ENCODE measurements at places on chromosomes 7 and 10.

DNA sequence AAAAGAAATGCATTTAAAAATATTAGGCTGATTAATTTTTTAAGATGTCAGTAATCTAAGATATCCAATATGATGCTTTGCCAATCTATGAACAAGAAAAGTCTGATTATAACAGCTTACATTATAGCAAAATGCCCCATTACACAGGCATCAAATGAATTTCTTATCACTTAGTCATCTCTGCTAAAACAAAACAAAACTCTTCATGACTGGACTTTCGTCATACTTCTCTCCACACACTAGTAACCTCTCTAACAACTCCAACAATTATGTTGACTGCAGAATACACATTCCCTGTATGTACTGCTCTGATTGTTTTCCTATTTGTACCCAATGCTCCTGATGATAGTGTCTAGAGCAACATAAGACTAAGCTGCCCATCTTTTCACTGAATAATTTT lies 3.8 kb upstream of the MKI67 start:
- no peak for DNase-seq

DNA sequence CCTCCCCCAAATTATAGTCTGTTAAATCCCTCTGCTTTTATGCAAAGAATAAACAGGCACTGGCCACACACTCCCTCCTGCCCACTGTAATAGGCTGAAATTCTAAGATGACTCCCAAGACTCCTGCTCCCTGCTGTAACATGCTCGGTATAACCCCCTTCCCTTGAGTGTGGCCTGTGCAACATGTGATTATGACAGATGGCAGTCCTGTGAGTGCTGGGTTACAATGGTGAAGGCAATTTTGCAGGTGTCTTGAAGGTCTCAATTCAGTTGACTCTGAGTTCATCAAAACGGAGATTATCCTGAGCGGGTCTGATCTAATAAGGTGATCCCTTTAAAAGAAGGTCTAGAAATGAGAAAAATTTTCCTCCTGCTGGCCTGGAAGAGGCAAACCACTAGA lies 55.9 kb downstream of the CREB3L2 start:
- DNase-seq: no peak

- DNase-seq: no peak
Observed at GRCh38 chr10:6788731-6789130, 208.7 kb upstream of the PRKCQ start.

DNA sequence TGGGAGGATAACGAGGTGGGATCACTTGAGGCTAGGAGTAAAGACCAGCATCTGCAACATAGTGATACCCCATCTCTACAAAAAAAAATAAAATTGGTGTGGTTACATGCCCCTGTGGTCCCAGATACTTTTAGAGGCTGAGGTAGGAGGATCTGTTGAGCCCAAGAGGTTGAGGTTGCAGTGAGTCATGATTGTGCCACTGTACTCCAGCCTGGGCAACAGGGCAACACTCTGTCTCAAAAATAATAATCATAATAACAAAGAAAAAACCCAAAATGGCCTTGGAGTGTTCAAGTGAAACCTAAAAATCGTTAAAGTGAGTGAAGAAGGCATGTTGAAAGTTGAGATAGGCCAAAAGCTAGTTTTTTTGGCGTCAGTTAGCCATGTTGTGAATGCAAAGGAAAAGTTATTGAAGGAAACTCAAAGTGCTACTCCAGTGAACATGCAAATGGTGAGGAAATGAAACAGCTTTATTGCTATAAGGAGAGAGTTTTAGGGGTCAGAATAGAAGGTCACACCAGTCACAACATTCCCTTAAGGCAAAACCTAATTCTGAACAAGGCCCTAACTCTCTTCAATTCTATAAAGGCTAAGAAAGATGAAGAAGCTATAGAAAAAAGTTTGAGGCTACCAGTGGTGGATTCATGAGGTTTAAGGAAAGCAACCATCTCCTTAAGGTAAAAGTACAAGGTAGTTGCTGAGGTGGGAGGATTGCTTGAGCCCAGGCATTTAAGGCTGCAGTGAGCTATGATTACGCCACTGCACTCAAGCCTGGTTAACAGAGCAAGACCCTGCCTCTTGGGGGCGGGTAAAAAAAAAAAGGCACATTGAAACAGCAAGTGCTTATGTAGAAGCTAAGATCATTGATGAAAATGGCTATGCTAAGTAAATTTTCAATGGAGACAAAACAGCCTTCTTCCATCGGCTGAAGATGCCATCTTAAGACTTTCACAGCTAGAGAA lies 45.4 kb upstream of the STOX1 start:
- no peak for DNase-seq

GRCh38 chr7:13017881-13018280 lies 330.4 kb downstream of the ARL4A start:
- no peak for DNase-seq

DNA sequence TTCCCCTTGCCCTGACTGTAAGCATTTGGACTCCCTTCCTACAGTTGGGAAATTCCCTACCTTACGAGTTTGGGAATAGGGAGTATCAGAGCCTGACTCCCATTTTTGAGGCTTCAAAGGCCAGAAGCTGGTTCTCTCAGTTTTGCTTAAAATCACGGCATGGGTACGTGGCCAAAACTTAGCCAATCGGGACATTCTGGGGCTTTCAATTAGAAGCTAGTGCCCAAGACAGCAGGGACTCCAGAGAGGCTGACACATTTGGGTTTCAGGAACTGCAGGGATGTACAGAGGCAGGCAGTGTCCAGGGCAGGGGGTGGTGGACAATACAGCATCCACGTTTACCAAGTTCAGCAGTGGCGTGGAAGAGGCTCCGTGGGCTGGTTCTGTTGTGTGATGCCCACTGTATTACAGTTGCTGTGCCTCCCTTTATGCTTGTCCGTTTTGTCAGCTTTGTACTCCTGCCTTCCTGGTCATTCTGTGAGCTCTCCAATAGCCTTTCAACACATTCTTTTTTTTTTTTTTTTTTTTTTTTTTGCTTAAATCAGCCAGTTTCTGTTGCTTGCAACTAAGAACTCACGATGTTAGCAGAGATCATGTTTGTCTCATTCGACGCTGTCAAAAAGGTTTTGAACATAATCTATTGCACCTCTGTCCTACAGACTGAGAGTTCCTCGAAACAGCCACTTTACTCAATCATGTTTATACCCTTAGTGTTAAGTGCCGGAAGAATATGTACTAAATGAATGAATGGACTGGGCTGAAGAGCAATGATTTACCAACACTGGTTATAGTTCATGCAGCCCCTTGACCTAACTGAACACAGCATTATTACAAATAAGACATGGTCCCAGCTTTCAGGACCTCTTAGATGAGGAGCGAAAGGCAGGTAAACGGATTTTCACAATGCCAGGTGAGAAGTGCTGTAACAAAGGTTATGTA lies 1.1 kb downstream of the GGCT start:
- DNase-seq: peak; percentile 36

DNA sequence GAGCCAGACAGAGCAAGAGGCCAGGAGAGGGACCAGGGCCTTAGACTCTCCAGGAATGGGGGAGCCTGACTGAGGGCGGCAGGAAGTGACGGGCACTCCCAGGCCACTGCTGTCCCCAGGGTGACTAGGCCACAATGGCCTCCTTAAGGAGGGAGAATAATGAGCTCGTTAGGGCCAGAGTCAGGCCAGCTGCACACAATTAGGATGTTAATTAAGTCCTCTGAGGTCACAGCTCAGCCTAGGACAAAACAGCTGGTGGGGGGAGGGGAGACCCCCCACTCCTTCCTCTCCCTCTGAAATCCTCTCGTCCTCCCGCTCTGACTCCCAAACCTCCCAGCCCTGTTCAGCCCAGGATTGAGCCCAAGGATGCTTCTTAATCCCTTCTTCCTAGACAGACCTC lies 143.0 kb downstream of the NEURL1 start:
- no peak for DNase-seq

- DNase-seq: no peak
Observed at GRCh38 chr7:67786021-67786420, 789.4 kb downstream of the TYW1 start.

DNA sequence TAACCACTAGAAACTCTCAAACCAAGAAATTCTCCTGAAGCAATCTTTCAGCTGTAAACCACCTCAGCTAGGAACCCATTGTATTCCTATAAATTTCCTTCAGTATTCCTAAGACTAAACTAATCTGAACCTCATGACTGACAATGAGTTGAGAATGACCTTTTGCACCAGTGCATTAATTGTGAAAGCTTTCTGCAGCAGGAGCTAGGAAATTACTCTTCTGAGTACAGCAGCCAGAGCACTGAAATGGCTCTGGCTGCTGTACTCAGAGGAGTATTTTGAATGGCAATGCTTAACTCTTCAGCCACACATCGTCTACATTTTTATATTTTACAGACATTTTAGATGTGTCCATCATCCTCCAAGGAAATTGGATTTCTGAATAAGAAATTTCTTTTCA lies 109.7 kb downstream of the PCDH15 start:
- DNase-seq: no peak

DNA sequence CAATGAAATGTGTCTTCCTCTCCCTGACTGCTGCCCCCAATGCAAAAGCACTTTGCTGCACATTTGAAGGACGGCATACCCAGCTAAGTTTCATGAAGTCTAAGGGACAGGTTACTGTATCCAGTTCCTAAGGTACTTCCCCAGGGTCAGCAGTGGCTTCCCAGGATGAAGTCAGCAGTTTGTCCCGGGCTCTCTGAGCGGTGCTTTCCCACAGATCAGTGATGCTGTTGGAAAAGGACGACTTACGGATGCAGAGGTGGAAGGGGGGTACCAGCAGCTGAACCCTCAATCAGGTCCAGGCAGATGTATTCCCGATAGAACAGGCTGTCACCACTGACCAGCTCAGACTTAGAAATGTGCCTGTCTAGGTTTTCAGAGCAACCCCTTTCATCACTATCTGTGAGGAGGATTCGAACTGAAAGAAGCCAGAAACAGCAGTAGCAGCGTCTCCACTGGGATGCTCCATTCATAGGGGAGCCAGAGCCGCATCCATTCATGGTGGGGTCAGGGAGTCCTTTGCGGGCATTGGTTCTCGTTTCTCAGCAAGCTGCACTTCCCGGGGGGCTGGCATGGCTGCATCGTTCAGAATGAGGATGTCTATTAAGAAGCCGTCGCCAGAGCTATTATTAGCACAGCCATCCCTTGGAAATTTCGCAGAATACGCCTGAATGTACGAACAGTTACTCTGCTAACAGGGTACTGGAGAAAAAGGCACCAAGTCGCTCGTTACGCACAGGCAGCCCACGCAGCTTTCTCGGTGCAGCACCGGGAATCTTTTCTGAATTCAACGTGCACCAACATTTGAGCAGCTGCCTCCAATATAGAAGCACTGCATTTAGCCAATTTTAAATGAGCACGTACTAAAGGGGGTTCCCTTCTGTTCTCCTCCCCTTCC lies 303.7 kb downstream of the PRPF18 start:
- DNase-seq: peak; percentile 71

- peak; percentile 50 for DNase-seq
Observed at GRCh38 chr7:4878336-4879335, 4.9 kb downstream of the RADIL start.

DNA sequence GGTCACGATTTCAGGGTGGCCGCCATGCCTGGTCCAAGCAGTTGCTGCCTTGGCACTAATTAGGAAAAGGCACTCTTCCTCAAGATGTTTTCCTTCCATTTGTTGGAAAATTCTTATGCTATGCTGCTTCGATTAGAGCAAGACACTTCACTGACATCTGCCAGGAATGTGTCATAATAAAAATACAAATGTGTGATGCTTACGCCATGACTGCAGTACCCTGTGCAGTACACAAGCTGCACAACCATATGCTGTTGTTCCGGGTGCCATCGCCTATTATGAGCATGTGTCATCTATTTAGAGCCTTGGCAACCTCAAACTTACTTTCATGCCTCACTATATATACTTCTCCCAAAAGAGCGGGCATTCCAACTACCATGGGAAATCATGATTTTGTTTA lies 14.9 kb upstream of the MPP7 start:
- DNase-seq: peak; percentile 96

GRCh38 chr10:5419466-5420094 lies 7.2 kb downstream of the NET1 start:
- DNase-seq: no peak

DNA sequence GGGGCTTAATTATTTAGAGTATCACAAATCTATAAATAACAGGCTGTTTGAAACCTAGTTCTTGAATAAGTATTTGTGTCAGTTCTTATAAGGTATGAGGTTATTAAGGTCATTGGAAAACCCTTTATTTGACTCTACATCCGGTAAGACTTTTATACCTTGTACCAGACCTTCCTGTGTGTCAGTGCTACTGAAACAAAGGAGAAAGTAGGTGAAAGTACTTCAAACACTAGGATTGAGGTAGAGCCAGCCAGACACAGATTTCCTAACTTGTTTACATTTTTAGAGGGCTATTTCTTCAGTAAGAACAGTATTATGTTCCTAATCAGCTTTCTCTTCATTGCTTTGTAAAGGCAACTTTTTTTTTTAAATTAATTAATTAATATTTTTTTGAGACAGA lies 93.9 kb downstream of the ZNRF2 start:
- DNase-seq: no peak

DNA sequence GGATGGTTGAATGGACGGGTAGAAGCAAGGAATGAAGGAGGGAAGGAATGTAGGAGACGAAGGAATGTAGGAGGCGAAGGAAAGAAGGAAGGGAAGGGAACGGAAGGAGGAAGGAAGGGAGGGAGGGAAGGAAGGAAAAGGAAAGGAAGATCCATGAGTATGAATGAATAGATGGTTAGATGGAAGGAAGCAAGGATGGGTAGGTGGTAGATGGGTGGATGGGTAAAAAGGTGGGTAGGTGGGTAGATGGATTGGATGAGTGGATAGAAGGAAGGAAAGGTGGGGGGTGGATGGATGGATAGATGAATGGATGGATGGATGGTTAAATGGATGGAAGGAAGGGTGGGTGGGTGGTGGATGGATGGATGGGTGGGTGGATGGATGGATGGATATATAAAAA lies 77.4 kb downstream of the RGS10 start:
- DNase-seq: no peak

DNA sequence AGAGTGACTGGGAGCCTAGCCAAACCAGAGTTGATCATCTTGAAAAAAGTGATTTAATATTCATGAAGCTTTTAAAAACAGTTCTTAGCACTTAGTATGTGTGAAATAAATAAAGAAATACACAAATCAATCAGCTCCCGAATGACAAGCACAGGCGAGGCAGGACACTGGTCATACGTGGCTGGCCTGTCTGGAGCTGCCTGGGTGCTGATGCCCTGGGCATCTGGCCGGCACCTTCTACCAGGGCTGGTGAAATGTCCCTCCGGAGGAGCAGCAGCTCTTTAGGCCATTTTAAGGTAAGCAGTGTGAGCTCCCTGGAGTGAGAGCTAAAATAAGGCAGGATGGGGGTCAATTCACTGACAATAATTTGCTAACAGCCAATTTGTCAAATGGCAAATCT lies 23.7 kb downstream of the IL15RA start:
- no peak for DNase-seq

DNA sequence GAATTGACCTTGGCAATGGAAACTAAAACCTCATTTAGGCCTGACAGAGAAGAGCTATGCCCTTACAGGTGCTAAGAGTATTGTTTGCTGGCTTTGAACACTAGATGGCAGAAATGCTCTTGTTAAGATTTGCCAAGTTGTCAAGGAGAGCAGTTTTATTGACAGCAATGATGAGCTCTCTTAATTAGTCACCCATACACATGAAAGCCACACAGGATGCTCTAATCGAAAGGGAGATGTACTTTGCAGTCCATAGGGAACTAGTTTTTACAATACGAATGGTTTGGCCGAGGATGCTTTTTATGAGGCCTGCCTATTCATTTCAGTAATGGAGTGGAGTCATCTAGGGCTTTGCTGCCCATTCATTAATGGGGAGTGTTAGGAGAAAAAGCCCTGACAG lies 45.4 kb upstream of the MBL2 start:
- peak; percentile 42 for DNase-seq

All from G401 (cell line).